ENCODE measurements at places on chromosomes 16 and 17. TPM values are rescaled to one million over a fixed set of nuclear protein-coding genes. Genes with fewer than 3 reads are reported as not detected.

DNA sequence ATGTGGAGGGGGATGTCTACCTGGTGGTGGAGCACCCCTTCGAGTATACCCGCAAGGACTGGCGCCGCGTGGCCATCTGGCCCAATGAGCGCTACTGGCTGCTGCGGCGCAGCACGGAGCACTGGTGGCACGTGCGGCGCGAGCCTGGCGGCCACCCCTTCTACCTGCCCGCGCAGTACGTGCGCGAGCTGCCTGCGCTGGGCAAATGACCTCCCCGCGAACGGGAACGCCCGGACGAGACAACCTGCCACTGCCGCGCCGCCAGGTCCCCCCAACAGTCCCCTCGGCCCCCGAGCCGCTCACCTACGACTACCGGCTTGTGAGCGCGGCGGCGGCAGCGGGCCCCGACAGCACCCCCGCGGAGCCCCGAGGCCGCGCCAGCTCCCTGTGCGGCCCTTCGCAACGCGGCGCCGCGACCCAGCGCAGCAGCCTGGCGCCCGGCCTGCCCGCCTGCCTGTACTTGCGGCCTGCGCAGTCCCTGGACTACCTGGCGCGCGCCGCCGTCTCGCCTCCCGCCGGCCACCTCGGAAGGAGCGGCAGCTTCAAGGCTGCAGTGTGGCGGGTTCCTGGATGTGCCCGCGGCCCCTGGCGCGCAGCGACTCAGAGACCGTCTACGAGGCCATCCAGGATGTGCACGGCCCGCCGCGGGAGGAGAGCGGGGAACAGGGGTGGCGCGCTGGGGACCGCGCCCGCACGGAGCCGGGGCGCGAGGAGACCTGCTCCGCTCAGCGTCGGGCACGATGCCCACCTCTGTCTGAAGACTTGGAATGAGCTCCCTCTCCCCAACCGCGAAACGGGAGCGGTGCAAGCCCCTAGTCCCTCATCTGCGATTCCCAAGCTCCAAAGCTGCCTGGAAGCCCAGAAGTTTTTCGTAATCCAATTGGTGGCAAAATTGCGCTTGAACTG lies 48.7 kb upstream of the AMZ2 start:
- no peak for DNase-seq

DNA sequence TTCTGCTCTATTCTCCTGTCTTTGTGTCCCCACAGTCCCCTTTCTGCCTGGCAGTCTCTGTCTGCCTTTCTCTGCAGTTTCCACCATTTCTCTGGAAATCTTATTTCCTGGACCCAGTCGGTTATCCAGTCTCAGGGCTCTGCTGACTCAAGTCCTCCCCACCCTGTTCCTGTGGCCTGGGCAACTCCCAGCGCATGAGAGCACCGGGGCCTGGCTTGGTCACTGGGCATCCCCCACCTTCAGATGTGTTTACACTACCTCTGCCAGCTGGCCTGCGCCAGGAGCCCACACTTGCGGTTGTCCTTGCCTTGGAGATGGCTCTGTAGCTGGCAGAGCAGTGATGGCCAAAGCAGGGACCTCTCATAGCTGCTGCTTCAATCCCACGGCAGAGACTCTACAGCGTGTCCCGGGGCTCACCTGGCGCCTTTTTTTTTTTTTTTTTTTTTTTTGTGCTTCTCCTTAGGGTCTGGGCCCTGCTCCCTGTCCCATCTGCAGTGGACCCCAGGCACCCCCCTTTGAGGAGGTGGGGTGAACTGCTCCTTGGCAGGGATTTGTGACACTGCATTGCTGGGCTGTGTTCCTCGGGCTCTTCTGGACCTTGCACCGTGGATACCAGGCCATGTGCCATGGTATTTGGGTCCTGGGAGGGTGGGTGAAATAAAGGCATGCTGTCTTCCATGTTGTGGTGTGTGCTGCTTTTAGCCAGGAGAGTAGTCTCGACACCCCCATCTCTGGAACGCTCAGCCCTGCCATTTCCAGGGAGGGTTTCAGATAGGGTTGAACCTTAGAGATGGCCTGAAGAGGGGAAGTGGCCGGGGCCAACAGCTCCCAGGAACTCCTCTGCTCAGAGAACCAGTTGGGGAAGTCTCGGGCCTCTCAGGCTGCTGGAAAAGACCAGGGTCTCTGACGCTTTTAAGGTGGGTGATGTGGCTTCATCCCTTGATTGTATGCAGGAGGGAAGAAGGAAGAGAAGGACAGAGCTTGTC lies 17.5 kb downstream of the GUCY2D start:
- no peak for DNase-seq

- DNase-seq, result no peak
Observed at GRCh38 chr16:86022381-86022960, 123.5 kb downstream of the IRF8 start.

DNA sequence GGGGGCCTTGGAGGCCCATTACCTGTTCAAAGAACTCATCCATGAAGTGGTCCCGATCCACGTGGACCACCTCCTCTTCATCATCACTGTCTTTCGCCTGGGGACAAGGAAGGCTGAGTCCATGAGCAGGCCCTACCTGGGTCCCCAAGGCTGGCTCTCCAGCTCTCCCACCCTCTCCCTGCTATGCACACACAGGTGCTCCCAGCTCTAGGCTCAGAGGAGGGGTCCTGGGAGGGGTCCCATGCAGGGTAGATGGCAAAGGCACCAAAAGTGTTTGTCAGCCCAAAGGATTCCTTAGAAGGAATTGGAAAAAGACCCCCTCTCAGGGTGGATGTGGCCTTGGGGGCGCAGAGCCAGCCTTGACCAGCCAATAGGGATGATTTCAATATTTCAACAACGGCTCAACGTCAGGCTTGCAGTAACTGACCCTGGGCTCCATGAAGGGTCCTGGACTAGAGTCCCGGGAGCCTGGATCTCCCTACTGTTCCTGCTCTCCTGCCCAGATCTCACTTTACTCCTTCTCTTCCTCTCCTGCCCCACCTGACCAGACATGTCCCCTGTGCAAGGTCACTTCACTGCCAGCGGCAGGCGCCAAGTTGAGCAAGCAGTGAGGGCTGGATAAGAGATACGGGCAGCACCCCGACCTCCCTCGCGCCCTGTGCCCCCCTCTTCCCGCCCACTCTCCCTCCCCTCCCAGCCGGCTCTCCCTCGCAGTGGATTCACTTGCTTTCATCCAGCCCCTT lies 8.8 kb downstream of the STX1B start:
- no peak for DNase-seq

- DNase-seq, result no peak
Observed at GRCh38 chr16:29664091-29664921, 1.3 kb downstream of the SPN start.

- no peak for DNase-seq
Observed at GRCh38 chr17:3692346-3692745, 3.6 kb downstream of the P2RX5 start.

DNA sequence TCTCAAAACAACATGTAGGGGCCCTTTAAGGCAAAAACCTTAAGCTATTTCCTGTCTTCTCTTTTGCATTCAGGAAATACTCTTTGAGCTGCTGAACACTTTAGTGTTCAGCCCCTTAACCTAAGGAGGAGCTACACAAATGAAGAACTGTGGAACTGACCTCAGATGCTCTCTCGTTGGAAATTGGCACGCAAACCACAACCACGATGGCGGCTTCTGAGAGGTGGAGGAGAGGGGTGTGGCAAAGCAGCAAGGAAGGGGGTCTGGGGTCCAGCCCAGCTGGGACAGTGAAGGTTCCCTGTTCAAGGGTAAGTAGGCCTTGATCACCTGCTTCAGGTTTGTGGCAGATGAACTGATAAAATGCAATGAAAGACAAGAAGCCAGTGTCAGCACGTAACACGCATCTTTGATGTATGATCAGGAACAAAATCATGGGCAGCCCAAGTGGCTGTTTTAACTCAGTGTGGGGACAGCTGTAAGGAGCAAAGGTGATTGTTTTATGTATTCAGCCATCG lies 291.6 kb upstream of the TNRC6C start:
- DNase-seq, result no peak

- peak; percentile 31 for DNase-seq
Observed at GRCh38 chr17:38352245-38353085, 821 bp downstream of the SOCS7 start.

GRCh38 chr17:14205992-14206461 lies 30.6 kb downstream of the CDRT15 start:
- DNase-seq, result no peak

- DNase-seq, result no peak
Observed at GRCh38 chr16:11581678-11582077, 5.0 kb downstream of the LITAF start.

DNA sequence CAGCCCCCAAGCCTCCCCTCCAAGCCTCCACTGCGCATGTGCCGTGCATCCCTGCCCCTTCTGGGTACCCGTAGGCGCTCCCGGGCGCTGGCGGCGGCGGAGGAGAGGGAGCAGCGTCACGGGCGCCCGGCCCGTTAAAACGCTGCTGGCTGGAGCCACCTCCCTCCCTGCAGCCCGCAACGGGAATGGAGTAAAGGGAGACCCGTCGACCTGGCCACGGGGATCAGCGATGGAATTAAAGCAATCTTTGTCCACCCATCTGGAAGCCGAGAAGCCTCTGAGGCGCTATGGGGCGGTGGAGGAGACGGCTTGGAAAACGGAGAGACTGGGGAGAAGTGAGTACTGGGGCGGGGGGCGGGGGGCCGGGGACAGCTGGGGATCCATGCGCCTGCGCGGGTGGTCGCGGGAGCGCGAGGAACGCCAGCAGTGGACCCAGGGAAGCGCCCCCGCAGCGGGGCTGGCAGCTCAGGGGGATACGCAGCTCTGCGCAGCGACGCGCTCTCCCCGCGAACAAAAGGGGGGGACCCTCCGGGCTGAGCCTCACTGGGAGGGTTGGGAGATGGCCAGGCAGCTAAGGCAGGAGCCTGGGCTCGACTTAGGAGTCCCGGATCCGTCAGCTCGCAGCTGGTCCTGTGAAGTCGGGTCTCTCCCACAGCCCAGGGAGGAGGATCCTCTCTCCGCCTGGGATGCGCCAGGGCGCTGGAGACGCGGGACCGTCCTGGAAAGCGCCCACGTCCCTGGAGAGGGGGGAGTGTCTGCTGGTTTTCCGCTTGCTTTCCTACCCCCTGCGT lies at the start of gene BMERB1:
Gene BMERB1, plus strand, starts transcription at position 164 of the 791 bp plus-strand sequence. Its CDS starts 66 bp downstream, at position 230.
- DNase-seq, result peak; percentile 63

DNA sequence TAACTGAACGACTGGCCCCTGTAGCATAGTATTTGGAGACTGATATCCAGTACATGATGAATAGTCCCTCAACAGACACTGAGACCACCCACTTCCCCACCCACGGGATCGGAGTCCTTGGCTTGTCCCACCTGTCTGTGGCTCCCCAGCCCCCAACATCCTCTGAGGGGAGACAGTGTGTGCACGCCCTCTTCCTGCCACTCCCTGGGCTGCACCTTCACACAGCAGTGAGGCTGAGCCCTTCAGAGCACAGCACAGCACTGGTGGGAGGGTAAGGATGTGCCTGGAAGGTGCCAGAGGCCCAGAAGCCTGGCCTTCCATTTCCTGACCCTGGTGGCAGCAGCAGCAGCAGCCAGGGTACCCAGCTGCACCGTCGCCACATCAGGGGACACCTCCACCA lies 11.0 kb downstream of the DNASE1 start:
- no peak for DNase-seq

DNA sequence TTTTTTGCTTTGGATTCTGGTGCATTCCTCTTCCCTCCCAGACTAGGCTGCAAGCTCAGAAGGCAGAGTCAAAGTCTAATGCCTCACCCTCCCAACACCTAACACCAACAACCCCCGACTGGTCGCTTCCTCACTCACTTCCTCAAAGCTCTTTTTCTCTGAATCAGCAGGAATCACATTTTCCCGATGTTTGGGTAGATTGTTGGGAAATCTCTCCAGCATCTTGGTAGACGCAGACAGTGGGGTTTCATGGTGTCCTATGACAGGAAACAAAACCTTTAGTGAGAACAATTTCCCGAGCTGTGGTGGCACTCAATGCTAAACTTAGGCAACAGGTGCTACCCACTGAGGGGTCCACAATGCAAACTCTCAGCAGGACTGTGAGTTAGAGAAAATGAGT lies 39.9 kb upstream of the ICAM2 start:
- DNase-seq, result no peak

DNA sequence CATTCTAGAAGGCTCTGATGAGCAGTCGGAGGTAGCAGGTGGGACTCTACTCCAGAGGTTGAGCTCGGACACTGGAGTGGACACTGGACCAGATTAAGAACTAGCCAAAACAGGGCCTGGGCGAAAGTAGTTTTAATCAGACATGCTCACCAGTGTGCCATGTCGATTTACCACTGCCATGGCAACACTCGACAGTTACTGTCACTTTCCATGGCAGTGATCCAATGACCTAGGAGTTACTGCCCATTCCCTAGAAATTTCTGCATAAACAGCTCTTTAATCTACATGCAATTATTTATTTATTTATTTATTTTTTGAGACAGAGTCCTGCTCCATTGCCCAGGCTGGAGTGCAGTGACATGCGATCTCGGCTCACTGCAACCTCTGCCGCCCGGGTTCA lies 7.2 kb upstream of the METTL9 start:
- no peak for DNase-seq

GRCh38 chr16:2716948-2717347 lies 3.1 kb downstream of the PRSS27 start:
- no peak for DNase-seq

- no peak for DNase-seq
Observed at GRCh38 chr16:82999711-83000110, 372.9 kb downstream of the CDH13 start.

- no peak for DNase-seq
Observed at GRCh38 chr16:19854543-19854876, 30.1 kb downstream of the GPRC5B start.

MYH11 gene
- 20.2 TPM for polyA plus RNA-seq

CA5A gene
- not detected for polyA plus RNA-seq

CD79B gene
- polyA plus RNA-seq, result 2.2 TPM

TMEM238L gene
- polyA plus RNA-seq, result 0.37 TPM

PRSS21 gene
- not detected for polyA plus RNA-seq

MPV17L gene
- polyA plus RNA-seq, result 7.9 TPM

CD7 gene
- 0.51 TPM for polyA plus RNA-seq

All from muscle of arm (tissue), 14 donors.